ENCODE measurements at places on chromosomes 6 and 20.
A peak's percentile ranks its signal among the peaks of the same experiment; 100 is the strongest.

DNA sequence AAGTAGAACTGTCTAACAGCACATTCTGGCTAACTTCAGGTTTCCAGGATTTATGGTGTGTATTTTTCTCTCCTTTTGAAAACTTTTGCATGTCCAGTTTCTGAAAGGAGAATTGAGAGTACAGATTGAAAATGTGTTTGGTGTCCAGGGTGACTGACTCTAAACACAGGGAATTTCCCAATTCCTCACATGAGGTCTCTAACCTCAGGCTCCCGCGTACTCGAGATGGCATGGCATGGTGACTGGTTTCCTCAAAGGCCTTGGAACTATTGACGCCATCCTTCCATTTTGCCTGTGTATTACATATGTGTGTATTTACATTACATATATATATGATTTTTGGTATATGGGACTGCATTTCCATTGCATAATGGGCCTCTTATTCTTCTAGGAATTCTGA is 52.5 kb downstream of the PRND start:
- no peak for DNase-seq

- no peak for DNase-seq
Observed at GRCh38 chr6:138640028-138640427, 133.5 kb upstream of the CCDC28A start.

GRCh38 chr6:18207949-18208348 is 52.7 kb downstream of the KDM1B start:
- DNase-seq: no peak

- DNase-seq: no peak
Observed at GRCh38 chr20:5168651-5169396, 42.0 kb downstream of the CDS2 start.

DNA sequence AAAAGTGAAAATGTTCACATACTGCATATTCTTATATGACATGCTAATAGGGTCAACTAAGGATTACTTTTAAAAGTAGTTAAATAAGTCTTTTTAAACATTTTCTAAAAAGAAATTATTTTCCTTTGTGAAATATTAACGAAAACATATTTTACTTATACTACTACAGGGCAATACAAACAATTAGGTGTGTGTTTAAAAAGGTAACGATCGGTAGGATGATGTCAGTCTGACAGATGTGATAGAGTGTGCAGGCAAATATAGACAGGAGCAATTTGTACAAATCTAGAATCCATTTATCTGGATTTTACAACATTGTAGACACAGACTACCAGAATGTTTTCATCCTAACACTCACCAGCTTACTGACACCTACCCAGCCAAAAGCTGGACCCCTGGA is 257.5 kb downstream of the FOXC1 start:
- DNase-seq: no peak

DNA sequence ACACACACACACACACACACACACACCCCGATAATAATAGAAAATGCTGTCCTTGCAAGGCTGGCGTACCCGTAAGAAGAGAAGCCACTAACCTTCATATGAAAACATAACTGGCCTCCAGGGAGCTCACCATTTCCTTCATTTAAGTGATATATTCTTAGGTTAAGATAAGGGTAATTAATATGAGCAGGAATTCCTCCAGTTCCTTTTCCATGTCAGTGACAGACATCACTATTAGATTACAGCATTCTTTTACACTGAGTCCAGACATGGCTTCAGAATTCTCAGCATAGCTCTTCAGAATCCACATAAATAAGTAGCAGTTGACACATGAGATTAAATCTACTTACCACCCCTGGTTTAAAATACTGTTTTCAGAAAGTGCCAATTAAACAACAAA is 121.9 kb downstream of the SIM1 start:
- DNase-seq: no peak

DNA sequence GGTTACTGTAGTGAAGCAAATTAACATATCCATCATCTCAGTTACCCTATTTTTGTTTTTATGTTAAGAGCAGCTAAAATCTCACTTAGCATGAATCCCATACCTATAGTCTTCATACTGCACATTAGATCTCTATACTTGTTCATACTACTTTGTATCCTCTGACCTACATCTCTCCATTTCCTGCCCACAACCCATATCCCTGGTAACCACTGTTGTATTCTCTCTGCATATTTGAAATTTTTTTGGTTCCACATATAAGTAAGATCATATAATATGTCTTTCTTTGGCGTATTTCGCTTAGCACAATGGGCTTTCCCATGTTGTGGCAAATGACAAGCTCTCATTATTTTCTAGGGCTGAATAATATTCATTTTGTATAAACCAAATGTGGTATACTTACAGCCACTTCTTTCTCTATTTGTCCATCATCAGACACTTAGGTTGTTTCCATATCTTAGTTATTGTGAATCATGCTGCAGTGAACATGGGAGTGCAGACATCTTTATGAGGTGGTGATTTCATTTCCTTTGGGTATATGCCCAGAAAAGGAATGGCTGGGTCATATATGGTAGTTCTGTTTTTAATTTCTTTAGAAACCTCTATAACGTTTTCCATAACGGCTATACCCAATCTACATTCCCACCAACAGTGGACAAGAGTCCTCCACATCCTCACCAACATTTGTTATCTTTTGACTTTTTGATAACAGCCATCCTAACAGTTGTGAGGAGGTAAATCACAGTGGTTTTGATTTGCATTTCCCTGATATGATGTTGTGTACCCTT is 39.8 kb downstream of the BACH2 start:
- no peak for DNase-seq

- no peak for DNase-seq
Observed at GRCh38 chr6:167137881-167138280, 15.0 kb downstream of the CCR6 start.

DNA sequence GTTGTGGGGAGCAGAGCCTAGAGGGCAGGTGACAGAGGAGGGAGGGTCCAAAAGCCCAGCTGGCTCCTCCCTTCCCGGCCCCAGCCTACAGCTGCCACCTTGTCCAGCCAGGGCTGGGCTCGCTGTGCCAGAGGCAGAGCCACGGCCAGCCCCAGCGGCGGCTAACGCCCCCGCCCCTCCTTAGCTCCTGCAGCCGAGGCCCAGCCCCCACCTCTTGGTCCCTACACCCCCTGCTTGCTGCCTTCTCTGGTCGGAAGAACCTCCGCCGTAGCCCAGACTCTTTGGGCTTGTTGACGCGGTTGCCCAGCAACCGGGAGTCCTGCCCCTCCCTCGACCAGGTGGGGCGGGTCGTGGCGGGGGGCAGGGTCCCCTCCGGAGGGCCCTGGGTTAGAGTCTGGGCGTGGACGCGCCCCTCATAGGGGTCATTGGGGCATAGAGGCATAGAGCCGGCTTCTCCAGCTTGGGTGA is 521 bp upstream of the LKAAEAR1 start:
- DNase-seq: no peak

GRCh38 chr6:44176130-44176761 is 17.6 kb downstream of the CAPN11 start:
- DNase-seq: no peak

- no peak for DNase-seq
Observed at GRCh38 chr6:5763407-5763806, 243.3 kb downstream of the NRN1 start.

GRCh38 chr6:126897758-126898157 is 220.7 kb upstream of the RSPO3 start:
- no peak for DNase-seq

DNA sequence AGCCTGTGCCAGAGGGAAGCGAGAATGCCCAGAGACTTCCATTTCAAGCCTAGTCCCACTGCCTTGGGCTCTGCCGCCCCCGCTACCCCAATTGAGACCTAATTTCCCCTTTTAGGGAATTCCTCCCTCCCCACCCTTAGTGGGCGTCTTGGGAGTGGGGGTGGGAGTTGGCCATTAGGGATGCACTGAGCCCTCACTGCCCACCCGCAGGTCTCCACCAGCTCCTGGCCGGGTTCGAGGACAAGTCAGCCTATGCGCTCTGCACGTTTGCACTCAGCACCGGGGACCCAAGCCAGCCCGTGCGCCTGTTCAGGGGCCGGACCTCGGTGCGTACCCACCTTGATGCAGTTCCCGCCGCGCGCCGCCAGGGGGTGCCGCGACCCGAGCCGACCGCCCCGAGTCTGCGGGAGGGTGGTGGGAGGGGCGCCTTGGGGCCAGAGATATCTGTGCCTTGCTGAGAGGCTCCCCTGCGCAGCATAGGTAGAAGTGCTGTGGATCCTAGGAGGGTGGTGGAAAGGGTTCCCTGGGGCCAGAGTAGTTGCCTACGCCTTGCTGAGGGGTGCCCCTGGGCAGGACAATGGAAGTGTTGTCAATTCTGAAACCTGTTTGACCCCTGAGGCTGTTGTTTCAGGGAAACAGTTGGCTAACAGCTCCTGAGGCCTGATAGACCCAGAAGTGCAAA is 9.2 kb downstream of the ITPA start:
- DNase-seq: peak; percentile 83

DNA sequence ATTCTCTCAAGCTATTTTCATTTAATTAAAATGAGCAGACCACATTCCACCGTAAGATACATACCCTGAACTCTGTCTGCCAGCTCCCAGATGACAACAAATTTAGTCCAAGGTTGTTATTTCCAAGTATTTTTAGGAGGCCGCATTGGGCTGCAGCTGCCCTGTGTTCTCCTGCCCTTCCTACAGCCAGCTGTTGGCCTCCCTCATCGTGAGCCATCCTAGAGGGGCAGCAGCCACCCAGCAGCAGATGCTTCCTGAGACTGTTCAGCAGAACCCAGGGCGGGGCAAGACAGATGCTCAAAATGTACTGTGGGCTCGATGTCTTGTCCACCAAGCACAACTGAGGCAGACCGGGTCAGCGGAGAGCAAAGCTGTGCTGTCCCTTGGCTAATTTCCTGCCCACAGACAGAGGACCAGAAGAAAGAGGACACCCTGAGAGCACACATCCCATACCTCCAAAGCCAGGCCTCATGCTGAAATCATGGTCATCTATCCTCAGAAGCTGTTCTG is 16.4 kb downstream of the GABRR1 start:
- no peak for DNase-seq

DNA sequence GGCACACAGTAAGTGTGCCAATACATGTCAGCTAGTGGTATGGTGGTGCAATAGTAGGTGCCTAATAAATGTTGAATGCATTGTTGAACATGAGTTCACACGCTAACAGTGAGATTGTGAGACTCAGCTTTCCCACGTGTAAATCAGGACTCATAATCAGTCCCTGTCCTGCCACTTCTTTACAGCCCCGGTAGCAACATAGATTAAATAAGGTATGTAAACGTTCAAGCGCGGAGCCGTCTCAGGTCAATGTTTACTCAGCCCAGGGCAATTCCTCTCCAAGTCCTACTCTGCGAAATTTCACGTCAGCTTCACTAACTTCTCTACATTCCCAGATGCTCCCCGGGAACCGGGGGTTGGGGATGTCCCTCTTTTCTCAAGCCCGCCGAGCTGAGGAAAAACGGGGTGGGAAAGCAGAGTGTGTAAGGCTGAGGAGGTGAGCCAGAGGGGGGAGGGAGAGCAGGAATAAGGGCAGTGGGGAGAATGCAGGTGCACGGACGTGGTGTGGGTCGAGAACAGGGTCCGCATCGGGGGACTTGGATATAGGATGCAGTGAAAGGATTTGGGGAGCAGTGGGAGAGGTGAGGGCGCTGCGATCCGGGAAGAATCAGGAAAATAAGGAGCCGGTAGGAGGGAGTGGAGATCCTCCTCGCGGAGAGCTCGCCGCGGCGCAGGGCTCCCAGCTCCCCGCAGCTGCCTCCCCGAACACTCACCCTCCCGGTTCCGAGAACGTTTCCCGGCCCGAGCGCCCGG is 544 bp upstream of the TP53INP2 start:
- peak; percentile 18 for DNase-seq

- DNase-seq: peak; percentile 65
Observed at GRCh38 chr20:35226884-35227681, 593 bp downstream of the MMP24 start.

- no peak for DNase-seq
Observed at GRCh38 chr6:31717499-31718222, 2.5 kb downstream of the LY6G6D start.

GRCh38 chr6:90691823-90692222 is 105.0 kb upstream of the MAP3K7 start:
- DNase-seq: no peak

DNA sequence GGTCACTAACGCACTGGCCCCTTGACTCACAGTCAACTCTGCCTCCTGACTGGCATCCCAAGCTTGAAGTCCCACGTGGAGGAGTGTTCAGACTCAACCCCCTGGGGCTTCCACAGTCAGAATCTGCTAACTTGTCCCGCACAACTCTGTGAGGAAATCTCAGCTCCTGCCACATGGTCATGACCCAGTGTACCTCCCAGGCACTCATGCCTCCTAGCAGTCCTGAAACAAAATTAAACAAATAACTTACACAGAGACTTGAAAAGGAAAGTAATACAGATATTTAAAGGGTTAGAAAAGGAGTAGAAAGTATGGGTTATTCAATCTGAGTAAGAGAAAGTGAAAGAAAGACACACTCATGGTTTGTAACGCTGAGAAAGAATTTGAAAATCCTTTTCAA is 134.9 kb downstream of the GMDS start:
- DNase-seq: peak; percentile 29

- DNase-seq: no peak
Observed at GRCh38 chr6:121838842-121839241, 403.4 kb downstream of the GJA1 start.

- peak; percentile 27 for DNase-seq
Observed at GRCh38 chr6:52375780-52376556, 14.0 kb downstream of the PAQR8 start.

- peak; percentile 28 for DNase-seq
Observed at GRCh38 chr6:107670792-107671199, 153.3 kb downstream of the SCML4 start.

GRCh38 chr6:81999270-81999669 is 246.8 kb upstream of the TENT5A start:
- DNase-seq: no peak

DNA sequence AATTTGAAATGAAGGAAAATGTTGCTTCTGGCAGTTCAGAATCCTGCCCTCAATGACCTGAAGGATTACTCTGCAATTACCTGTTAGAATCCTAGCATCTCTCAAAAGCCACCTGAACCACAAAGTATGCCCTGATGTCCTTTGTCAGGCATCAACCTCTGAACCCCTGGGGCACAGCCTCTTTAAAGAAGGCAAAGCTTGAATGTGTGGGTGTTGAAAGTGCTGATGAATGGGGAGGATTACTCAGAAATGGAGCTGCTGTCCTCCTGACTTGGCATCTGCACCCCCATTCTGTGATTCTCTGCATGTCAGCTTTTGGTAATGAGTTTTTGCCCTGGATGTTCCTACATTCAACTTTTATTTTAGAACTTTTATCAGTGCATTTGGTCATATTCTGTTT is 179.2 kb downstream of the PKHD1 start:
- DNase-seq: no peak

DNA sequence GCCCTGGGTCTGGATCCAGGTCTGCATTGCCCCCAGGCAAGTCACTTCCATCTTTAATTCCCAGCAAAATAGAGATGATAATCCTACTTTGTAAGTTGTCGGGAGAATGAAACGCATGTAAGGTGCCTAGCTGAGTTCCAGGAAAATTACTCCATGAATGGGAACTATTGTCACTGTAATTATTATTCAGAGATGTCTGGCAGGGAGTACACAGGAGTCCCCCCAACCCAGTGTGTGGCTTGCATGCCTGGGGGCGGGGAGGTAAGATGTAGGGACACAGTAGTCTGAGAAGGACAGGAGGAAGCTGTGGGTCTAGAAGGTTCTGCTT is 85.4 kb downstream of the CD40 start:
- DNase-seq: no peak

GRCh38 chr6:40286721-40287120 is 300.4 kb downstream of the LRFN2 start:
- DNase-seq: no peak

GRCh38 chr6:79201983-79202382 is 32.5 kb downstream of the HMGN3 start:
- no peak for DNase-seq

GRCh38 chr20:25859649-25860530 is 163.2 kb upstream of the ZNF337 start:
- DNase-seq: peak; percentile 75

GRCh38 chr20:62702895-62703852 is 5.5 kb upstream of the NTSR1 start:
- DNase-seq: peak; percentile 58

Data from activated CD4-positive, alpha-beta memory T cell treated with anti-CD3 and anti-CD28 coated beads for 36 hours (primary cell).